NCI-H460 (cell line): ENCODE measurements at places on chromosomes 3 and 15.

DNA sequence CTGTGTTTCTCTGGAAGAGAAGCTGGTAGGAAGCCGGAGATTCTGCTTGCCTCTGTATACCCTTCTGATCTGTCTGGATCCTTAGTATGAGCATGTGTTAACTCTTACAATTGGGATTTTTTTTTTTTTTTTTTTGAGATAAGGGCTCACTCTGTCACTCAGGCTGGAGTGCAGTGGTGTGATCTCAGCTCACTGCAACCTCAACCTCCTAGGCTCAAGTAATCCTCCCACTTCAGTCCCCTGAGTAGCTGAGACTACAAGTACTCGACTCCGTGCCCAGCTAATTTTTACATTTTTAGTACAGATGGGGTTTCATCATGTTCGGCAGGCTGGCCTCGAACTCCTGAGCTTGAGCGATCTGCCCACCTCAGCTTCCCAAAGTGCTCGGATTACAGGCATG lies 44.5 kb downstream of the RPN1 start:
- DNase-seq: no peak

GRCh38 chr3:50665081-50665840 lies 9.5 kb upstream of the DOCK3 start:
- DNase-seq: no peak

- DNase-seq: peak; percentile 26
These were observed 1.2 kb downstream of the KLF13 start for GRCh38 chr15:31327669-31328427.

- no peak for DNase-seq
These were observed 100.8 kb downstream of the CPN2 start for GRCh38 chr3:194250098-194251002.

- no peak for DNase-seq
These were observed 31.4 kb upstream of the MGLL start for GRCh38 chr3:127853681-127854080.

DNA sequence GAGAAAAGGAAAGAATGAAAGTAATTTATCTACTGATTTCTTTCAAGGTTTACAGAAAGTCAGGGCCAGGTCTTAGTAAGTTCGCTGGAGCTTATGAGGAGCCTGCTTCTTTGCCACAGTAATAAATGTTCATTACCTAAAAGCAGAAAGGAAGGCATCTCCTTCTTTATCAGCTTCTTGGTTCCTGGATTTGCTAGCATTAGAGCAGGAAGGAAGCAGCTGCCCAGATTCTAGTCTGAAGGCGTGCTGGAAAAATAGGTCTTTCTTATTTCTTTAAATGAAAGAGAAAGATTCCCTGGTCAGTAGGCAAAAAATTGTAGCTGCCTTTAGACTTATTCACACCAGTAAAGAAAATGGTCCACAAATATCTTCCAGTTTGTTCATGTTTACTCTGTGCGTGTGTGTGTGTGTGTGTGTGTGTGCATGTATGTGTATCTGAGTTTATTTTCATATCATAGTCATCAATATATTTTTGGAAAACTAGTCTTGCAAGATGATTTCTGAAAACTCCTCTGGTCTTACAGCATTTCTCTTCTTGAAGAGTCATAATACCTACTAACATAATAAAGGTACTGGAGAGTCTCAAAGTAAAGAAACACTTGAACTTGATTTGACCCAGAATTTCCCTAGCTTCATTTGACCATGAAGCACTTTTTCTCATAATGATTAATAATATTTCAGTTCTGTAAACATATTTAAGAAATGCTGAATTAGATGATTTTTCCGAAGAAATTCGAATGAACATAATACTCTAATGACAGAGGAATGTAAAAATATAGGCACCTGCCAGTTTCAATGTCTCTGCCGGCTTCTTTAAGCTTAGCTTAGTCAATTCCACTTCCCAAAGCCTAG lies 255.3 kb upstream of the ZPLD1 start:
- no peak for DNase-seq

GRCh38 chr15:92104072-92104471 lies 250.6 kb downstream of the SLCO3A1 start:
- no peak for DNase-seq

- no peak for DNase-seq
These were observed 200.7 kb upstream of the NSMCE3 start for GRCh38 chr15:29470311-29470710.

GRCh38 chr3:123447749-123448517 lies 957 bp downstream of the ADCY5 start:
- DNase-seq: no peak

DNA sequence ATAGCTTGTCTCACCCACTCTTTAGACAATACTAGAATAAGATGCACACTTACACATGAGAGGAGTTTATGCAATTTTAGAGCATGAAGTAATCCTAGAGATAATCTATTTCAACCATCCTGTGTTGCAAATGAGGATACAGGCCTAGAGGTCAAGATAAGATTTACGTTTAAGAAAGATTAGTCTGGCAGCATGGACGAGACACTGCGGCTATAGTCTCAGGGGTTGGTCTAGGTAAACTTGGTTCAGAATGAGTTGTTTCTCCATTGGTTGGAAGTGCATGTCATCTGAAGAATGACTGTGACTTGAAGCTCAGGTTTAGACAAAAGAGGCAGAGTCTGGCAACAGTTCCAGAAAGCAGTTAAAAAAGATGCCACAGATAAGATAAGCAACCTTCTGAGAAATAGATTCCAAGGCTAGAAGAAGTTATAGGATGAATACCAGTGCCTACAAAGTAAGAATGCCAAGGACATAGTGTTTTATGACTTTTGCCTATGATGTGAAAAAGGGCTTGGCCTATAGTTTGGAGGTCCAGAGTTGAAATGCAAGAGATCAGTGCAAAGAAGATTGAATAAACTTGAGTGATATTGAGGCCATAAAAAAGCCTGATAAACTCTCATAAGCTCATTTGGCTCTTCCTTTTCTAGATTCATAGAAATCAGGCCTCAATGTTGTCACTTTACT lies 631.0 kb downstream of the SQOR start:
- no peak for DNase-seq

GRCh38 chr15:40593165-40593564 lies 884 bp upstream of the KNL1 start:
- DNase-seq: no peak

DNA sequence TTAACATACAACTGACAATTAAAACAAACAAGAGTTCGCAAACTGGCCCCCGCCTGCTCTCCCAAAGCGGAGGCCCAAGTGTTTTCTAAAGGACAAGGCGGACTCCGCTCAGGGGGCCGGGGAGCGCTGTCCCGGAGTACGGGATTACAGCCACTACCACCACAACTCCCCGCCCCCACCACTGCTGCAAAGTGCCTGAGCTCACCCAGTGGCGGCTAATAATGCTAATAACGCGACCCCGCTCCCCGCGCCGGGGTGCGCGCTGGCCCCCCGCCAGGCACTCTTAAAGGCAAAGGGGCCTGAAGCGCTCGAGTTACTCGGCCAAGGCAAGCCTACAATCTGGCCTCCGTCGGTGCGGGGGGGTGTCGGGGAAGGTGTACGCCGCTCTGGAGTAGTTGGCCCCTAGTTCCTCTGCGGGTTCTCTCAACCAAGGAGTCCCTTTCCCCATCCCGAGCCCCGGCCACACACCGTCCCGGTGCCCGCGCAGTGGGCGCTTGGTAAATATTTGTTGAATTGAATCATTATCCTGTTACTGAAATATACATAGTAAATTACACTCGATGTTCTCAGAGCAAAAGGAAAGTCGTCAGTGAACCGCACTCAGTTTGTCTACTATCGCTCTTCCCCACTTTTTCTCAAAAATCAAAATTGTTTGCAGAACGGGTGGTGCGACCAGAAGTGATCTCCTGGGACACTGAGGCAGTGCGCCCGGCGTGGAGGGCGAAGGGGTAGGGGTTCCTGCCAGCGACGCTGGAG lies 827 bp downstream of the WNT5A start:
- DNase-seq: peak; percentile 39

GRCh38 chr3:197027896-197028727 lies 1.5 kb downstream of the MELTF start:
- no peak for DNase-seq

- DNase-seq: no peak
These were observed 8.6 kb downstream of the KLHL25 start for GRCh38 chr15:85785887-85786780.

- no peak for DNase-seq
These were observed 149.6 kb downstream of the MAGI1 start for GRCh38 chr3:65888980-65889706.

- no peak for DNase-seq
These were observed 117.7 kb downstream of the POLR2M start for GRCh38 chr15:57824186-57824585.

DNA sequence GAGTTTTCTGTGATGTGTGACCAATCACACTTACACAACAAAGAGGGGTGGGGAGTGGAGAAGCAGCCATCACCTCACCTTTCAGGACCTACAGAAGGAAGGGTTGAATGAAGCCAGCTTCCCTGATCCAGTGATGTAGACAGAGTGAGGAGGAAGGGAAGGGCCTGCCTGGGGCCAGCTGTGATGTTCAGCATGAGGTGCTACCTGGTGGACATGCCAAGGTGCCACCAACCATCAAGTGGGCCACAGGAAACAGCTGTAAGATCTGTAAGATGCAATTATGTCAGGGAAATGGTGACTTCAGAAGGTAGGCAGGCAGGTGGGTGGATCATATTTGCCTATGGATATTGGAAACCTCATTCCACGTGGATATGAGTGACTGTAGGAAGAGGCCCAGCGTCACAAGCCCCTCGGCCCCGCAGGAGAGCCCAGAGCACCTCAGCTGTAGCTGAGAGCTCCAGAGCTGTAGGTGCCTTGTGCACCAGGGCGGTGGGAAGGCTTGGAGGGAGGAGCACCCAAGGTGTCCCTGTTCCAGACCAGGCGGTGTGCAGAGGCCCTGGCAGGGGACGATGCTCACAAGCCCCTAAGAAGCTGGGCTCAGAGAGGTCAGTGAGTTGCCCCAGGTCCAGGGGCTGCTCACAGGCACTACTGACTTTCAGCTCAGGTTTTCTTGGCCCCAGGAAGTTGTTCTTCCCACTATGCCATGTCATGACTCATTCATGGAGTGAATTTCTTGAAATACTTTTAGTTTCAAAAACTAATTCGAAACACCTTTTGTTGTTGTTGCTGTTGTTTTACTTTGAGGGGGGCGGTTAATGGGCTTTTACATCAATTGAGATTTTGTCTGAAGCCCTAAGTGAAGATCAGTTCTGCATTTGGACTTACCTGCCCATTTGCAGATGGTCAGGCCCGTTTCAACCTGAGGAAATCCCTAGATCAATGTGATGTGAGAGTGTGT lies 94.2 kb upstream of the ALDH1A3 start:
- no peak for DNase-seq

DNA sequence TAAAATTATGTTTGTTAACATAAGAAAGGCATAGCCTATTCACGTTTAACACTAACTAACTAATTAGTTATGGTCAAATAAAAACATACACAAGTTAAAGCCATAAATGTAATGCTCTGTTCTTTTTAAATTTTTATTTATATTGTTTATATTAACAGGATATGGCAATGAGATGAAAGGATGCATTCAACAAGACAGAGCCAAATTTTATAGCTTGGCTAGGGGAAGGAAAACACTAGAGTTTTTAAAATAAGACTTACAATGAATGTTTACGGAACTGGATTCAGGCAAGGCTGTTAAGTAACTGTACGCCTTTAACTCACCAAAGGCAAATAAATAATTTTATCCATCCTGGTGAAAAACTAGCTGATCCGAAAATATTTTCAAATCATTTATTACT lies 86.4 kb downstream of the ZPLD1 start:
- no peak for DNase-seq

GRCh38 chr3:158167737-158168557 lies 58.1 kb downstream of the RSRC1 start:
- peak; percentile 53 for DNase-seq

DNA sequence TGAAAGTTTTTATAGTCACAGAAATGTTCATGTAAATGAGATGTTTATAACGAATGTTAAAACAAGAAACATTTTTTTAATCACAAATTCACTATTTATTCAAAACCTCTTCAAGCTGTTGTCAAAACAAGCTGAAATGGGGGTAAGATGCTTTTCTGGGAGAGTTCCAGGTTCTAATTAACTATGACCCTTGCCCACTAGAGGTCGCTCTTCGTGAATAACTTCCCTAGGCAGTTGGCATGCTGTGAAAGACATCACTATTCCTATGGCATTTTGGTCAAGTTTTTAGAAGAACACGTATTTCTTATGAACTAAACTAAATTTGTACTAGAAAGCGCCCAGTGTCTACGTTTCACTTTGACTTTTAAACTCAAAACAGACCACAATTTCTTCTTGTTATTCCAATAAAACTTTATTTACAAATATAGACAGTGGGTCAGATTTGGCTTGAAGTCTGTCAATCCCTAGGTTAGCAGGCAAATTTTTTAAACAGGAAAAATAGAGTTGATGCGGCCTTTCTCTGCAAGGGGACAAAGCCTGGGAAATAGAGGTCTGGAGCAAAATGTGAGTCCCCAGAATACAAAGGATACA lies 62.8 kb upstream of the CMTM8 start:
- DNase-seq: peak; percentile 47

- no peak for DNase-seq
These were observed 163.1 kb downstream of the KCNMB2 start for GRCh38 chr3:178699364-178699763.

- DNase-seq: no peak
These were observed 497.0 kb upstream of the TBL1XR1 start for GRCh38 chr3:177694316-177694715.

DNA sequence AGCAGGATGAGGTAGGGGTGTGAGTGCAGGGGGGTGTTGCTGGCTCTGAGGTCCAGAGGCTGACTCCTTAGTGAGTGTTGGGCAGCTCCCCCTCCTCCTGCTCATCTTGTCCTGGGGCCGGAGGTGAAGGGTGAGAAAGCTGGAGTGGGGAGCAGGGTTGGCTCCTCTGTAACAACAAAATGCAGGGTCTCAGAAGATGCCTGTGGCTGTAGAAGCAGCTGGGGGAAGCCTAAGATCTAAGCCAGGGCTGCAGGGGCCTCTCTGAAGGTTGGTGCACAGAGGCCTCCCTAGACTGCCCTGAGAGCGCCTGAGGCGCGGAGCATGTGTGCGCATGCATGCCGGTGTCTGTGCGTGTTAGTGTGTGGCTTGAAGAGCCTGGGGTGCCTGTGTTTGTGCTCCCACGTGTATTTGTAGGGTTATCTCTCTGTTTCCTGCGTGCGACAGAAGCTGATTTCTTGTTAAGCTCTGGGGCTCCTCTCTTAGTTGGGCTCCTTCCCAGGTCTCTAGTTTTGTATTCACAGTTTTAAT lies 5.3 kb upstream of the HDAC11 start:
- DNase-seq: no peak

- peak; percentile 30 for DNase-seq
These were observed 42.5 kb upstream of the ABHD10 start for GRCh38 chr3:111936191-111936841.

DNA sequence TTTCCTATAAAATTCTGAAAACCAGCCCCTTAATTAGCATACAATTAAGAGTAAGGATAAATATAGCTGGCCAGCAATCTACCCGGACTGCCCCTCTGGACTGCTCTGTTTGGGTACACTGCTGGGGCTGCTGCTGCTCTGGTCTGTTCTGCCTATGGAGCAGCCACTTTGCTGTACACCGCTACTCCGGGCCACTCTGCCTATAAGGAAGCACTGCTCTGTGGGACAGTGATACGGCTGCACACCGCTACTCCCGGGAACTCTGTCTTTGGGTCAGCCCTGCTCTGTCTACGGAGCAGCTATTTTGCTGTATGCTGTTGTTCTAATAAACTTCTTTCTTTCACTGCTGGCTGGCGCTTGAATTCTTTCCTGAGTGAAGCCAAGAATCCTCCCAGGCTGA lies 316.5 kb upstream of the PLSCR5 start:
- no peak for DNase-seq

GRCh38 chr3:100710261-100710968 lies 1.1 kb downstream of the TFG start:
- peak; percentile 44 for DNase-seq
